ENCODE measurements at places on chromosomes 3 and 15.
A peak's percentile ranks its signal among the peaks of the same experiment; 100 is the strongest.

DNA sequence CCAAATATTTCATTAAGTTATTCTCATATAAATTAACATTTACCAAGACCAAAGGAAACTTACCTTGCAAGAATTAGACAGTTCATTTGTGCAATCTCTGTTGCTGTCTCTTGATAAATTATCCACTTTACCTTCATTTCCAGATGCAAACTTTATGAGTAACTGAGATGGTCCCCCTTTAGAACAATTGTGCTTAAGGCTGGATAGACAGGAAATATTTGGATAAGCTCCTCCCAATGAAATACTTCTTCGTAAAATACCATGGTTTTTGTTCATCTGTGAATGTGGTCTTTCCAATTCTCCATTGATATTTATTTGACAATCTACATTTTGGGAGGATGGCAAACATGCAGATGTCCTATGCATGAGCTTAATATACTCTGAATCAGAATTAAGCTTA, 78.2 kb downstream of the NEDD4 start:
- DNase-seq, result no peak

GRCh38 chr3:108393128-108393900, 97.0 kb downstream of the HHLA2 start:
- DNase-seq, result no peak

DNA sequence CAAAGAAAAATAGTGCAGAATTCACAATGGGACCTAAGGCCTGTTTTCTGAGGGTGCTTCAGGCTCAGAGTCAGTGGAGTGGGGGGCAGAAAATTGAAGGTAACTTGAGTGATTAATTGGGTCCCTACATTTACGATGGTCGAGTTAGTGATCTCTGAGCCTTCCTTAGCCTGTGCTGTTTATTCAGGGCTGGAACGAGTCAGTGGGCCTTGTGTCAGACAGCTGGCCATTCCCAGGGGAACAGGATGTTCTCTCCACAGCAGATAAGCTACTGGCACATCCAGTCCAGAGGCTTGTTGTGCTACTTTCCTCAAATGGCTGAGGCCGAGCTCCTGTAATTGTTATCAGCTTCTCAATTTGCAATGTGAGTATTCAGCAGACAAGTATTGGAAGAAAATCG, 29.2 kb upstream of the CNTN3 start:
- no peak for DNase-seq

GRCh38 chr15:63983061-63983711, 63.1 kb downstream of the DAPK2 start:
- DNase-seq, result no peak

DNA sequence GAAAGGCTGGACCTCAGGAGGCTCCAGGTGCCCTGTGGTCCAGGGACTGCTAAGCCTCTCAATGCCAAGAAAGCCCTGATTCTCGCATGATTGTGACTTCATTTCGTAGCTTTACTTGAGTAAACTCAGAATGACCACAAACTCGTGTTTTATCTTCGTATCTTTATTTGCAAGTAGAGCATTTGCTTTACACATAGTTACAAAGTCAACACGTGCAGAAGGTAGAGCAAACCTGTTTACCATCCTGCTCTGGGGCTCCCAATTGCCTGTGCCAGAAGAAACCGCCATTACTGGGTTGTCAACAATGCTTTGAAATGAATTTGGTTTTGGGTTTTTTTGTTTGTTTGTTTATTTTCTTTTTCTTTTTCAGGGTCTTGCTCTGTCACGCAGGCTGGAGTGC, 5.8 kb upstream of the MESP1 start:
- DNase-seq, result no peak

GRCh38 chr15:37142371-37142770, 42.0 kb upstream of the MEIS2 start:
- DNase-seq, result no peak

DNA sequence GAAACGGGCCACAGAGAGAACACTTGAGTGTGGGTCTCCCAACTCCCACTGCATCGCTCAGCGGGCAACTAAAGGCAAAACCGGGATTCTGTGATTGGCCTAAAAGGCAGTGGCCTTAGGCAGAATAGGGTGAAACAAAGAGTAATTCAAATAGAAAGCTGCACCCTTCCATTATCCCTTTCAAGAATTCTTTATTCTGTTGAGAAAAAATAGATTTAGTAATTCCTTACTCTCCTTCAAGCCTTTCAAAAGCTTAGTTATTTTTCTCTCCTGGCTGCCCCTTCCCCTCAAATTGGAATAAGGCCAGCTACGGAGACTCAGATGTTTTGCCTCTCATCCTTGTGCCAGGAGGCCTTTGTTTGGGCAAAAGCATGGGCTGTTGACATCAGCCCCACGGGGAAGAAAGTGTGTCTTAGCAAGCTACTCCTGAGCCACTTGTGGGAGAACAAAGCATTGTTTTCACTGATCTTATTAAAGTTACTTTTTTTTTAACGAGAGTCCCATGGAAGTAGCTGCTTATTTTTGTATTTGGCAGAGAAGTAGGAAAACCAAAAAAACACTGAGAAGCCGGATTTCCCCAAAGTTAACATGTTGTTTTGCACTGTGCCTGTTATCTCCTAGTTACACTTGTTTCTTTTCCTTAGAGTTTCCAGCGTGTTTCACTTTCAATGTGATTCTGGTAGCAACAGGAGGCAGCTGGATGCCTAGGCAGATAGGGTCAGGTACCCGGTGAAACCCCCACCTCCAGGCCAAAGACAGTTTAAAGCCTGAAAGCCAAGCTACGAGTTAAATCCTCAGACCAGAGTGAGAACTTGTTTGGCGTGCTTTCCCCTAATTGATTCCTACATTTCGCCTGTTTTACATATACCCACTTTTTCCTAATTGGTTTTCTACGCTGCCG, 2.2 kb downstream of the ST6GAL1 start:
- DNase-seq, result no peak

- peak; percentile 12 for DNase-seq
Observed at GRCh38 chr15:99842071-99842470, 108.8 kb upstream of the LYSMD4 start.

- DNase-seq, result no peak
Observed at GRCh38 chr15:101107625-101108460, 144.0 kb downstream of the CHSY1 start.

- no peak for DNase-seq
Observed at GRCh38 chr3:37725842-37726241, 135.8 kb upstream of the CTDSPL start.

DNA sequence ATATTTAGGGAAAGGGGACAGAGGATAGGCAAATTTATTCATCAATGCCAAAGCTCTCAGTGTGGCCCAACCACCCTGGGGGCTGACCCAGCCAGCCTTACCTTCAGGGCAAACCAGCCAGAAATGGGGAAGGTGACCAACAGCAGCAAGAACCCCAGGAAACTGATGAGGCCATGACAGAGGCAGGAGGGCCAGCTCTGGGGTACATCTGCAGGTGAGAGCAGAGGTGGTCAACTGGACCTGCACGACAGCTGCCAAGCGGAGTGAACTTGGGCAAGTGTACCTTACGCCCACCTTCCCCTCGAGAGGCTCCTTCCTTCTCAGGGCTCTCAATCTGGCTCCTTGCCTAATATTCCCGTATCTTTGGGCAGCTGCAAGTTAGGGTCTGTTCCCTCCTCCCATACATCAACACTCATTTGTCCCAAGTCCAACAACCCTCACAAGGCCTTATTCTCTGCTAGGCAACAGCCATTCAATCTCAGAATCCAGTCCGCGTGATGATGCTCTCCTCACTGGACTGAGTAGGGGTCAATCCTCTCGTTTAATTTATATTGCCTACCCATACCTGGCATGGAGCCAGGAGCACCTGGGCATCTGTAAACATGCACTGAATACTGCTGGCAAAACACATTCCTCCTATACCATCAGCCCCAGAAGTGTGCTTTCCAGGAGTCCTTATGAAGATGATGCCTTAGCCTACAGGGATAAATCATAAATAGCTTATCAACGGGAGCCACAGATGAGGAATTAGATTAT, 1.7 kb downstream of the STOML1 start:
- DNase-seq, result no peak

GRCh38 chr3:194375473-194376240, 6.1 kb upstream of the LRRC15 start:
- DNase-seq, result no peak

DNA sequence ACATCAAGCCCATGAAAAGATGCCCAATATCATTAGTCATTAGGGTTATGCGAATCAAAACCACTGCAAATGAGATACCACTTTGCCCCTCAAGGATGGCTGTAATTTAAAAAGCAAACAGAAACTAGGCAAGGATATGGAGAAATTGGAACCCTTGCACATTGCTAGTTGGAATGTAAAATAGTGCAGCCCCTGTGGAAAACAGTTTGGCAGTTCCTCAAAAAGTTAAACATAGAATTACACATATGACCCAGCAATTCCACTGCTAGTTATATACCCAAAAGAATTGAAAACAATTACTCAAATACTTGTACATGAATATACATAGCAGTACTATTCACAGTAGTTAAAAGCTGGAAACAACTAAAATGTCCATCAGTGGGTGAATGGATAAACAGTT, 186.8 kb upstream of the CGNL1 start:
- DNase-seq, result no peak

- no peak for DNase-seq
Observed at GRCh38 chr3:167066977-167067786, 312.9 kb downstream of the ZBBX start.

DNA sequence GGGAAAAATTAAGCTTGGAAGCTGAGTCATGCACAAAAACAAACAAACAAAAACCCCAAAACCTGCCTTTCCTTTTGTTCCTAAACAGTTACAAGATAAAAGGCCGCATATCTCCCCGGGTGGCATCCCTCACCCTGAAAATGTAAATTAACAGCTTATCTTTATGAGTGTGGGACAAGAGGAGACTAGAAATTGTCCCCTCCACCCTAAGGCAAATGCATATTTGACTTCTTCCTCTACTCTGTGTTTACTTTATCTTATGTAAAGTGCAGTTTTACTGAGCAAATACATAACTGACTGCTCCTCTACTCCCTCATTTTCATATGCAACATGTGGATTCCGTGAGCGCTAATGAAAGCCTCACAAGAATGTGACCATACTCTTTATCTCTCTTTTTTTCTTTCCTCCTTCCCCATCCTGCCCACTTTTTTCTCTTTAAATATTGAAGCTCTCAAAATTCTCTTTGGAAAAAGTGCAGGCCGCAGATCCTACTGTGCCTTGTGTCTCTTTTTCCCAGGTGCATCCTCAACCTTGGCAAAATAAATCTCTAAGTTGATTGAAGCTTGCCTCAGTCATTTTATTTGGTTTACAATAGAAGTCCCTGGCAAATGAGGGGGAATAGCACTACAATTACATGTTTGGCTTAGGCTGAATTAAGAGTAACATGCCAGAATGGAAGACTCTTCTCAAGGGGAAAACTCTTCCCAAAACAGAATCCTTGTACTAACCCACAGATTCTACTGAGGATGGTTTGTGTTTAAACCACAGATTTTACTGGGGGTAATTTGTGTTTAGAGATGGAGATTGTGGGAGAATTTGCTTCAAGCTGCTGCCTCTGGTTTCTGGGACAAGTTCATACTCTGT, 72.7 kb upstream of the WDR72 start:
- DNase-seq, result no peak

- peak; percentile 70 for DNase-seq
Observed at GRCh38 chr3:18425641-18426257, 610 bp upstream of the SATB1 start.

DNA sequence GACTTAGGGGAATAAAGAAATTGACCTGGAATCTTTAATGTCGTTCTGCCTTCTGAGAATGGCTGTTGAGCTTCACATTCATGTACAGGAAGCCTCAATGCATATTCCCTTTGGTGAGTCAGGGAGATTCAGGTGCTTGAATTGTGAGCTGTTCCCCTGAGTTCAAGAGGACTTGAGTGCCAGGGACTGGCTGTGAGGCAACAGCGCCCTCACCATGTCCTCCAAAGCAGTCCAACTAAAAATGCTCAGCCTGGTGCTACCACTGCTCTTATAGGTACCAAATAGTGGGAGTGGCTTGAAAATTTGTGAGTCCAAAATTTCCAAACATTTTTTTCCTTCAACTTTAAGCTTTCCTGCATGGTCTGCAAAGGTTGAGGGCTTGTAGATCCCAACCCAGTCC, 54.1 kb downstream of the LEO1 start:
- DNase-seq, result peak; percentile 8

GRCh38 chr3:3366386-3366785, 186.9 kb upstream of the CRBN start:
- DNase-seq, result no peak

- no peak for DNase-seq
Observed at GRCh38 chr15:75718328-75718727, 5.7 kb upstream of the CSPG4 start.

DNA sequence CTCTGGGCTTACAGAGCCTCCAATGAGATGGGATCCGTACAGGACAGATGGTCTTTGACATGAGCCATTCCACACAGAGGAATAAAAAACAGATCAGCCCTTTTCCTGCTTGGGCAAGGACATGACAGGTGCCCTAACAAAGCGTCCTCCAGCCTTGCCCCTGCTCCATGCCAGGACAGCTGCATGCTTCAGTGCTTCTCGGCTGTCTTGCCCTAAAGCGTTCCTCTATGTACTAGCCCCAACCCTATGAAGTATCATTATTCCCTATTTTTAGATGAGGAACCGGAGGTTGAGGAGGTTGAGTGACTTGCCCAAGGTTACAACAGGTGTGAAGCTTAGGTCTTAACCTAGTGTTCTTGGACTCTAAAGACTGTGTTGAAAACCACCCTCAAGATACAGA, 10.5 kb downstream of the POMGNT2 start:
- DNase-seq, result no peak

DNA sequence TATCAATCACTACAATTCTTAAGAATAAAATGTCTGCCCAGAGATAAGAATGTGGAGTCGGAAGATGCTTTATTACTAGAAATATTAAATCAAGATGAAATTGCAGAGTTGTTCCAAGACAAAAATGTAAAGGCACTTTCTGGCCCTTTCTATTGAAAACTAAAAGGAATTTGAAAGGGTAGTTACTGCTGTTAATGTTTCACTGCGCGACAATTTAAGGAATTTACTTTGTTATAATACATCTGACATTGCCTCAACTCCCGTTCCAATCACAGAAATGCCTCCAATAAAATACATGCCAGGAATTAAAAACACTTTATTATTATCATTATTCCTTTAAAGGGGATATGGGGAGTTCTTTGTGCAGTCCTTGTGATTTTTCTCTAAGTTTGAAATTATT, 26.4 kb downstream of the RSL24D1 start:
- DNase-seq, result no peak

- DNase-seq, result no peak
Observed at GRCh38 chr3:119990888-119991287, 103.4 kb downstream of the GSK3B start.

GRCh38 chr15:92809880-92810361, 90.2 kb upstream of the CHD2 start:
- peak; percentile 59 for DNase-seq
